ENCODE measurements at places on chromosomes 4 and X. TPM values are rescaled to one million over a fixed set of nuclear protein-coding genes. Genes with fewer than 3 reads are reported as not detected.
A peak's percentile ranks its signal among the peaks of the same experiment; 100 is the strongest.

GRCh38 chr4:132763465-132763864, 385.6 kb upstream of the PCDH10 start:
- DNase-seq: no peak
- no peak overlapping the region for H3K4me3 ChIP-seq

DNA sequence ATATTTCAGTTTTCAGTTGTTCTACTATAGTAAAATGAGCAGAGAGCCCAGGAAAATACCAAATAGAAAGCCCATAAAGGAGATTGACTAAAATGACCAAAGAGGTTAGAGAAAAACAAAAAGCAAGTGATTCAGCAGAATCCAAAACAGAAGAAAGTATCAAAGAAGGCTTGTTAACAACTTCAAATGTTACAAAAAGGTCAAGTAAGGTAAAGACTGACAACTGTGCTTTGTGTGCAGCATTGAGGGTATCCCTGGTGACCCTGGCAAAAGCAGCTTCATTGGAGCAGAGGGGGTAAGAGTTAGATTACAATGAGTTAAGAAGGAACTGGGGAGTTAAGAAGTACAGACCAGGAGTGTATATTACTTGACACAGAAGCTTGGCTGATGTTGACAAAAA, 317.9 kb downstream of the OPHN1 start:
- no peaks in the 10 kb centered on the region for H3K36me3 ChIP-seq
- no peaks in the 10 kb centered on the region for H3K27me3 ChIP-seq
- peaks cover 3% of the 10 kb centered on the region for H3K4me1 ChIP-seq
- H3K4me3 ChIP-seq: no peak overlapping the region
- H3K27ac ChIP-seq: no peak overlapping the region

DNA sequence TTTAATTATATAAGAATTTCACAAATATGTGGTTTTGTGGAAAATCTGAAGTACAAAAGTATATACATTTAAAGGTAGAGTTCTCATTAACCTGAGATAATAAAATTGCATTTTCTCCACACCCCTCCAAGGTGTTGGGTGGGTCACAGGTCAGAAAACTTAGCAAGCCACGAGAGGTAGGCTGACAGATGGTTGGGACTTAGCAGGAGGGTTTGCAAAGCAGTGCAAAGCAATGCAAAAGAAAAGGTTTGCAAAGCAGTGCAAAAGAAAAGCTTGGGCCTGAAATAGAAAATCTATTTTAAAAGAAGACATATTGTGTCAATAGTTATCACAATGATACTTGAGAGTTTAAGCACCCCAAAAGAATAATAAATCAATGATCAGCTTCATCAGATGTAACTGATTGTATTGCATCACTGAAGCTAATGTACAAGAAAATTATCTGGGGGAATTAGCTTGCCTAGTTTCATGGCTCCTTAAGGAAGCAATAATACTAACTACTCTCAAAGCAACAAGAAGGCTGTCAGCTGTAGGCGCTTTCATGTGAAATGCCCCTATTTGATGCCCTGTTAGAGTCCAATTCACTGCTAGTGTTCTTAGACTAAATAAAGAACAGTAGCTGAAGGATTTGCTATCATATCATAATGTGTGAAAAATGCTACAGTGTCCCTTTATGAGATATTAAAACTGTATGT, 319.5 kb downstream of the KCNIP4 start:
- no peaks in the 10 kb centered on the region for H3K36me3 ChIP-seq
- H3K4me1 ChIP-seq: no peaks in the 10 kb centered on the region
- no peaks in the 10 kb centered on the region for H3K27me3 ChIP-seq
- no peak for DNase-seq
- H3K27ac ChIP-seq: no peak overlapping the region

DNA sequence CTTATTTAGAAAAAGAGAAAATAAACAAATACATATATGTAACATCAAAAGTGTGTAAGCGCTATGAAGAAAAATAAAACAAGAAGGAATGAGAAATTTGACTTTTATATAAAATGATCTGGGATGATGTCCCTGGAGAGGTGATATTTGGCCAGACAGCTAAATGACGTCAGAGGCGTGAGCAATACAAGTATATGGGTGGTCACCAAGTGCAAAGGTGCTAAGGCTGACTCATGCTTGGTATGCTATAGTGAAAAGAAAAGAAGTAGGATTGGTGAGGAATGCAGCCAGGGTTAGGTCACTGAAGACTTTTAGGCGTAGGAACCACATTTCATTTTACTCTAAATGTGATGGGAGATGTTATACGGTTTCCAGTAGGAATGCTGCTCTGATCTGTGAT, 1049.1 kb upstream of the TENM3 start:
- H3K4me1 ChIP-seq: no peaks in the 10 kb centered on the region
- H3K27ac ChIP-seq: no peak overlapping the region
- no peaks in the 10 kb centered on the region for H3K27me3 ChIP-seq
- no peaks in the 10 kb centered on the region for H3K36me3 ChIP-seq

DNA sequence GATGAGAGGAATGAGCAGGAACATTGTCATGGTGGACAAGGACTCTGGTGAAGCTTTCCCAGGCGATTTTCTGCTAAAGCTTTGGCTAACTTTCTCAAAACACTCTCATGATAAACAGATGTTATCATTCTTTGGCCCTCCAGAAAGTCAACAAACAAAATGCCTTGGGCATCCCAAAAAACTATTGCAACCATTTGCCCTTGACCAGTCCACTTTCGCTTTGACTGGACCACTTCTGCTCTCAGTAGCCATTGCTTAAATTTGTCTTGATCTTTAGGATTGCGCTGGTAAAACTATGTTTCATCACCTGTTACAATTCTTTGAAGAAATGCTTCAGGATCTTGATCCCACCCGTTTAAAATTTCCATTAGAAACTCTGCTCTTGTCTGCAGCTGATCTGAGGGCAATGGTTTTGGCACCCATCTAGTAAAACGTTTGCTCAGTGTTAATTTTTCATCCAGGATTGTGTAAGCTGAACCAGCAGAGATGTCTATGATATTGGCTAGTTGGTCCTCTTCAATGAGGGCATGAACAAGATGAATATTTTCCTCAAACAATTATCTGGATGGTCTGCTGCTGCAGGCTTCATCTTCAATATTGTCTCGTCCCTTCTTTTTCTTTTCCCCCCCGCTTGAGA, 14.8 kb downstream of the TBC1D1 start:
- no peak overlapping the region for H3K4me3 ChIP-seq
- no peak overlapping the region for H3K27ac ChIP-seq
- H3K36me3 ChIP-seq: no peaks in the 10 kb centered on the region
- peaks cover 2% of the 10 kb centered on the region for H3K4me1 ChIP-seq
- DNase-seq: no peak

GRCh38 chr4:163505374-163505773, 10.9 kb downstream of the TMA16 start:
- peaks cover 5% of the 10 kb centered on the region for H3K36me3 ChIP-seq
- DNase-seq: no peak
- no peak overlapping the region for H3K4me3 ChIP-seq
- no peaks in the 10 kb centered on the region for H3K27me3 ChIP-seq
- H3K27ac ChIP-seq: no peak overlapping the region

- H3K27ac ChIP-seq: no peak overlapping the region
- no peaks in the 10 kb centered on the region for H3K4me1 ChIP-seq
- no peaks in the 10 kb centered on the region for H3K36me3 ChIP-seq
Observed at GRCh38 chrX:30793075-30793766, 95.8 kb downstream of the TAB3 start.

DNA sequence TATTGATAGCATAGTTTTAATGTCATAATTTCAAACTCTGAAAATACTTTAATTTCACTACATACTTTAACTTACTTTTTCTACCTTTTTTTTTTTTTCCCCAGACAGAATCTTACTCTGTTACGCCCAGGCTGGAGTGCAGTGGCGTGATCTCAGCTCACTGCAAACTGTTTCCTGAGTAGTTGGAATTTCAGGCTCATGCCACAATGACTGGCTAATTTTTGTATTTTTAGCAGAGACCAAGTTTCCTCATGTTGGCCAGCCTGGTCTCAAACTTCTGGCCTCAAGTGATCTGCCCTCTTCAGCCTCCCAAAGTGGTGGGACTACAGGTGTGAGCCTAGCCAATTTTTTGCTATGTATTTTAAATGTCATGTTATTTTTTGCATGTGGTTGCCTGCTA, 741.6 kb downstream of the TRAM1L1 start:
- no peaks in the 10 kb centered on the region for H3K36me3 ChIP-seq
- H3K4me1 ChIP-seq: no peaks in the 10 kb centered on the region
- H3K27ac ChIP-seq: no peak overlapping the region
- no peak overlapping the region for H3K4me3 ChIP-seq
- DNase-seq: no peak

- H3K27me3 ChIP-seq: no peaks in the 10 kb centered on the region
- H3K4me1 ChIP-seq: no peaks in the 10 kb centered on the region
- no peak for DNase-seq
- no peak overlapping the region for H3K4me3 ChIP-seq
- no peak overlapping the region for H3K27ac ChIP-seq
Observed at GRCh38 chr4:41734371-41734770, 14.2 kb downstream of the PHOX2B start.

DNA sequence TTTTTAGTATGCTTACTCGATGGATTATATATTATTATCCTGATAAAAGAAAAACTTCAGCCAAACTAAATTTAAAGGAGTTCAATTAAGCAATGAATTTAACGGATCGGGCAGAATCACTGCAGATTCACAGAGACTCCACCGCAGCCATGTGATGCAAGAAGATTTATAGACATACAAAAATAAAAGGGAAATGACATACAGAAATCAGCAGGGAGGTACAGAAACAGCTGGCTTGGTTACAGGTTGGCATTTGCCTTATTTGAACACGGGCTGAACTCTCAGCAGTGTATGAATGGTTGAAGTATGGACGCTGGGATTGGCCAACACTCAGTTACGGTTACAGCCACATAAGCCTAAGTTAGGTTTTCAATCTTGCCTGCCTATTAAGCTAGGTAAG, 35.4 kb upstream of the DHRSX start:
- no peaks in the 10 kb centered on the region for H3K27me3 ChIP-seq
- H3K4me3 ChIP-seq: no peak overlapping the region
- no peak for DNase-seq
- no peaks in the 10 kb centered on the region for H3K36me3 ChIP-seq

DNA sequence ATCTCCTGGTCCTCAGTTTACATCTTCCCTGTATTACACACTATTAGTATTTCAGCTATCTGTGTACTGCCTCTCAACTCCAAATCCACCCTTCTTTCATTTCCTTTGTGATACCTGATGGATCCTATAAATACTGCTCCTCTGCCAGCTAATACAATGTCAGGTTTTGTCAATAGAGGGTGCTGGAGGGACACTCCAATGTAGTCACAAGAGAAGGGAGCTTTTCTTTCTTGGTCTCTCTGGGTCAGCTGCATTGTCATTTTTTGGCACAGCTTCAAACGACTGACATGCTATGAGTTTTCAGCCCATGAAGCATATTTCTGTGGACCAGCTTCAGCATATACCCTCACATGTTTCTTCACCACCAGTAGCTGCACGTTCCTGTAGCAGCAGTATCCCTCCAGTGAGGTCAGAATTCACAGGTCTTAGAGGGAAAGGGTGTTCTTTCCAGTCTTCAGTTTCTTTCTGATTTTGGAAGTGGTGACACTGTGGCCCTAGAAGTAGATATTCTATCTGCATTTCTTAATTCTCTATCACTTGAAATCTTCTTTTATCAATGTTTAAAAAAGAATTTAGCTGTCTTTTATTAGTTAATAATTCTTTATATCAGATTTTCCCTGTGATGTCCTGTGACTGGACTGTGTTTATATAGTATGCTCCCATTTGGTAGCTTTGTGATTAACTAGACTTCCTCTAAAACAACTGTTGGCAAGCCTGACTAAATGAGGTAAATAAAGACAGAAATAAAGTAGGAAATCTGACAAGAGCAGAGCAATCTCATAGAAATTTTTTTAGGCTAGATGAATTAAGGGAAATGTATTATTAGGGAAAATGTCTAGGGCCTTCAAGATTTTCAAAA, 60.6 kb downstream of the GABRA2 start:
- H3K4me3 ChIP-seq: no peak overlapping the region
- H3K27me3 ChIP-seq: no peaks in the 10 kb centered on the region
- peak; percentile 7 for DNase-seq
- H3K27ac ChIP-seq: no peak overlapping the region
- no peaks in the 10 kb centered on the region for H3K4me1 ChIP-seq
- H3K36me3 ChIP-seq: no peaks in the 10 kb centered on the region

DNA sequence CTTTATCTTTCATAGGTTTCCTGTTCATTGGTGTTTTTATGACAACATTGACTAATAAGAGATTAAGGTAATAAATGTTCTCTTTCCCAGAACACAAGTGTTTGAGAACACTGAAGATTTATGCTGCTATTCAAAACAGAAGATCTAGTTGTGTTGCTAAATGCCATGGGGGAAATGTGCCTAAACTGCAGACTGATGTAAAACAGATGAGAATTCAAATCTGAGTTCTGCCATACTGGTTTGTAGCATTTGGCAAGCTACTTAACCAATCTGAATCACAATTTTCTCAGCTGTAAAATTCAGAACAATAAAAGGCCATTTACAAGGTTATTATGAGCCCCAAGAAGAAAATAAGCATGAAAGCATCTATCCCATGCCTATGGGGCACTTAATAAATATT, 2.3 kb downstream of the SLC10A6 start:
- H3K27me3 ChIP-seq: no peaks in the 10 kb centered on the region
- H3K4me3 ChIP-seq: no peak overlapping the region
- no peak overlapping the region for H3K27ac ChIP-seq

GRCh38 chrX:134537179-134537955, 77.4 kb downstream of the HPRT1 start:
- no peak overlapping the region for H3K27ac ChIP-seq
- peaks cover 2% of the 10 kb centered on the region for H3K27me3 ChIP-seq
- no peaks in the 10 kb centered on the region for H3K4me1 ChIP-seq
- no peaks in the 10 kb centered on the region for H3K36me3 ChIP-seq

DNA sequence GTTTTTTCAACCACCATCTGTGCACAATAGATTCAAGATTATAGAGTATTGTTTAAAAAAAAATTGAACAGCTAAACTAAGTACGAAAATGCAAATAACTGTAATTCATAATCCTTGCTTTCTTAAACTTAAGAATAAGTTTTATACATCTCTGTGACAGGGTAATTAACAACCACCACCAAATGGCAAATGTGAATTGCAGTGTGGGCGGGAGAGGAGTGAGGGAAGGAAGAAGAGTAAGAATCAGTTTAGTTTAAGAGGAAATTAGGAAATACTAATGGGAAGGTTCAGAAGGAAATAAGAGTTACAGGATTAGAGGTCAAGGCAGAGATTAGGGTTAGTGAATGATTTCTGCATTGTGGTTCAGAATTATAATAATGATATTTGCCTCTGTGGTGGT, 430.9 kb downstream of the SPRY1 start:
- no peaks in the 10 kb centered on the region for H3K36me3 ChIP-seq
- H3K4me1 ChIP-seq: no peaks in the 10 kb centered on the region
- no peak overlapping the region for H3K27ac ChIP-seq

Gene FMR1
- 43.6 TPM for total RNA-seq

Gene ITGB1BP2
- 5.2 TPM for total RNA-seq

Gene HSFX2
- not detected for total RNA-seq

Gene DCLK2
- 0.37 TPM for total RNA-seq

Gene PPEF1
- 0.34 TPM for total RNA-seq

Gene GPRASP2
- total RNA-seq: 19.1 TPM

Gene CFAP299
- total RNA-seq: not detected

Gene MMRN1
- total RNA-seq: not detected

Gene CENPI
- 22.5 TPM for total RNA-seq
